ENCODE measurements at places on chromosomes 1 and 21.

- H3K4me3 ChIP-seq = no peak overlapping the region
- H3K4me1 ChIP-seq = peaks cover 90% of the 10 kb centered on the region
- H3K36me3 ChIP-seq = peaks cover 7% of the 10 kb centered on the region
- no peak for DNase-seq
- H3K27me3 ChIP-seq = no peaks in the 10 kb centered on the region
Observed at GRCh38 chr1:160993544-160994193, 27.3 kb downstream of the F11R start.

DNA sequence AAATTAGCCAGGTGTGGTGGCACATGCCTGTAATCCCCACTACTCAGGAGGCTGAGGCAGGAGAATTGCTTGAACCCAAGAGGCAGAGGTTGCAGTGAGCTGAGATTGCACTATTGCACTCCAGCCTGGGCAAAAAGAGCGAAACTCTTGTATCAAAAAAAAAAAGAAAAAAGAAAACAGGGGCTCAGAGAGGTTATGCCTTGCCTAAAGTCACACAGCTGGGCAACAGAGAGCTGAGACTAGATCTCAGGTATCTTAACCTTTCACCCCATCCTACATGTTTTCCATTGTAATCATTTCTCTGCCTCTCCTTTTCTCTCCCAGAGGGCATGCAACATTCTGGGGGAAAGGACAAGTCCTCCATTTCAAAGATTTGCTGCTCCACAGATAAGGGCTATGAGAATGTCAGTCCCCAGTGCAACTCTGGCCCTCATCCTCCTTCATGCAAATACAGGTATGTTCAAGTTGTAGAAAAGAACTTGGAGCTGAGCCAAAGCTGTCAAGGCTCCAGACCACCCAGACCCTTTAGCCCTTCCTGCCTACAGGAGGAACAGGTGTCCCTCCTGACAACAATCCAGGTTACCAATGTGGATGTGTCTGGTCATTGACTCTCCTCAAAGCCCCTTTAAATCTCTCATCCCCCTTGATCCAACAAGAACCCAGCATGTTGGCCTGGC is 6.9 kb downstream of the SLC9A1 start:
- H3K27ac ChIP-seq = no peak overlapping the region
- no peak for DNase-seq
- peaks cover 42% of the 10 kb centered on the region for H3K4me1 ChIP-seq
- H3K27me3 ChIP-seq = no peaks in the 10 kb centered on the region

- H3K27me3 ChIP-seq = no peaks in the 10 kb centered on the region
- H3K36me3 ChIP-seq = no peaks in the 10 kb centered on the region
- H3K4me3 ChIP-seq = no peak overlapping the region
- H3K4me1 ChIP-seq = peaks cover 6% of the 10 kb centered on the region
Observed at GRCh38 chr1:228810878-228811711, 75.8 kb downstream of the RHOU start.

DNA sequence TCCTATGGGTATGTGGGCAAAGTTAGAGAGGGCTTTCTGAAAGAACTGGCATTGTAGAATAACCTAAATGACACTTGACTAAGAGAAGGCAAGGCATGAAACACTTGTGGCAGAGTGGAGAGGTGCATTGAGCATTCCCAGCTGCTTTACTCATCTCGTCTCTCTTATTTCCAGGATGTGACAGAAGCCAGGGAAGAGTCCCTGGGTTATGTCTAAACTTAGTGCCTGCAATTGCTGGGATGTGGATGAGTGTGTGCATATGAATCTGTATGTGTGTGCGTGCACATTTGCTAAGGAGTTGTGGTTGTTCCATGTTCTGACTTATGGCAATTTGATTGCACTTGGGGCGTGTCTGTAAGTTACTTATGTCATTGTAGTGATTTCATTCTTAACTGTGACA is 1326.5 kb upstream of the B3GALT2 start:
- H3K27ac ChIP-seq = no peak overlapping the region
- no peak overlapping the region for H3K4me3 ChIP-seq
- H3K36me3 ChIP-seq = no peaks in the 10 kb centered on the region
- H3K27me3 ChIP-seq = no peaks in the 10 kb centered on the region
- H3K4me1 ChIP-seq = no peaks in the 10 kb centered on the region

- H3K4me1 ChIP-seq = peaks cover 9% of the 10 kb centered on the region
- H3K36me3 ChIP-seq = no peaks in the 10 kb centered on the region
- H3K4me3 ChIP-seq = no peak overlapping the region
Observed at GRCh38 chr21:46005481-46005881, 23.9 kb downstream of the COL6A1 start.

- no peak overlapping the region for H3K27ac ChIP-seq
- no peaks in the 10 kb centered on the region for H3K36me3 ChIP-seq
- H3K27me3 ChIP-seq = no peaks in the 10 kb centered on the region
Observed at GRCh38 chr1:224592636-224593582, 23.2 kb upstream of the CNIH3 start.

- H3K4me3 ChIP-seq = no peak overlapping the region
- no peak for DNase-seq
- H3K4me1 ChIP-seq = no peaks in the 10 kb centered on the region
- H3K27ac ChIP-seq = no peak overlapping the region
- H3K36me3 ChIP-seq = peaks cover 38% of the 10 kb centered on the region
- H3K27me3 ChIP-seq = no peaks in the 10 kb centered on the region
Observed at GRCh38 chr21:37159053-37159776, 86.2 kb downstream of the TTC3 start.

- peak within 1 kb of the TSS; percentile 84 for H3K27ac ChIP-seq
- H3K36me3 ChIP-seq = no peaks in the 10 kb centered on the region
- no peak for DNase-seq
- no peaks in the 10 kb centered on the region for H3K27me3 ChIP-seq
- H3K4me1 ChIP-seq = peaks cover 40% of the 10 kb centered on the region
Observed at GRCh38 chr1:225652729-225653462, at the start of gene ENAH. ENAH (minus strand) TSS chr1:225653123; CDS start chr1:225652690, 433 bp downstream.

DNA sequence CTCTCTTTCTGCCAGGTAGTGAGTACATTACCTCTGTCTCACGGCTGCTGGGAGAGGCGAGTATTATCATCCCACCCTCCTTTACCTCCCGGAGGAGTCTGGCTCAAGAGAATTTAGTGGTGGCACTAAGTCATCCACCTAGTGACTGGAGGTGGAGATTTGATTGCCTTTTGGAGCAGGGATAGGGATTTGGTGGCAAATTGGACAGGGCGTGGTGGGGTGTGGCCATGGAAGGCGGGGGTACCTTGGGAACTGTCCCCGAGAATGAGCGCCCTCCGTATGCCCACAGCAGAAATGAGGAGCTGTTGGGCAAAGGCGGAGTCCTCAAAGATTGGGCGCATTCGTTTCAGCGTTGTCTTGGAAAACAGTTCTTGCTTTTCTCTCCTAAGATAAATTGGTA is 32.1 kb upstream of the HMGN1 start:
- H3K4me3 ChIP-seq = peak overlapping the region; percentile 78
- H3K27ac ChIP-seq = peak overlapping the region; percentile 47
- no peaks in the 10 kb centered on the region for H3K36me3 ChIP-seq
- H3K27me3 ChIP-seq = no peaks in the 10 kb centered on the region

GRCh38 chr21:25501996-25502665 is 105.2 kb downstream of the MRPL39 start:
- no peak overlapping the region for H3K27ac ChIP-seq
- H3K4me3 ChIP-seq = no peak overlapping the region
- no peaks in the 10 kb centered on the region for H3K4me1 ChIP-seq
